ENCODE measurements at places on chromosomes 3 and 15.

- DNase-seq: no peak
These were observed 37.7 kb upstream of the PARP14 start for GRCh38 chr3:122642935-122643334.

DNA sequence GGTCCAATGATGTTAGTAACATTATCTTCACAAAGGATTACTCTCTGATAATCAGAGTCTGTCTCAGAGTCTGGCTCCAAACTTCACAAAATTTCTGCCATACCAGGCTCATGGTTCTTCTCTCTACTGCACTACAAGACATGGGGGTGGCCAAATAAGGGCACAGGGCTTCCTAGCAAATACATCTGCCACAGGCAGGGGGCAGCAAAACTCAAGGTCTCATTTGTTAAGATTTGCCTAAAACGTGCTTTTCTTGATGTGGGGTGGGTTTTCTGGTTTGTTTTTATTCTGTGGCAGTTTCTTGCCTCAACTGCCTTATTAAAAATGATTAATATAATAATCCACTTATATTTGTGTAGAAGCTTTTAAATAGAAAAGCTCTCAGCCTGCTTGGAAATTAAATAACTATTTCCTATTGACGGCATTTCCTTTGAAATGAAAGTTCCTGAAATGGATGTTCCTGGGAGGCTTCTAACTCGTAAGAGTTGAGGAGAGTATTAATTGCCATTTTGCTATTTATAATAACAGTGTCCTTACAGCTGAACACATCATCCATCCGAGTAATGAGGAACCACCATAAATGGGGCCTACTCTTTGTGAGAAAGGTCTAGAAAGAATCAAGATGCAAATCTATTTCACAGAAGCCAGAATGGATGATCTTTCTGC lies 53.8 kb downstream of the SST start:
- DNase-seq: no peak

GRCh38 chr3:54988838-54989630 lies 61.2 kb upstream of the LRTM1 start:
- DNase-seq: no peak

GRCh38 chr15:66923438-66923881 lies 141.9 kb upstream of the SMAD3 start:
- DNase-seq: no peak

DNA sequence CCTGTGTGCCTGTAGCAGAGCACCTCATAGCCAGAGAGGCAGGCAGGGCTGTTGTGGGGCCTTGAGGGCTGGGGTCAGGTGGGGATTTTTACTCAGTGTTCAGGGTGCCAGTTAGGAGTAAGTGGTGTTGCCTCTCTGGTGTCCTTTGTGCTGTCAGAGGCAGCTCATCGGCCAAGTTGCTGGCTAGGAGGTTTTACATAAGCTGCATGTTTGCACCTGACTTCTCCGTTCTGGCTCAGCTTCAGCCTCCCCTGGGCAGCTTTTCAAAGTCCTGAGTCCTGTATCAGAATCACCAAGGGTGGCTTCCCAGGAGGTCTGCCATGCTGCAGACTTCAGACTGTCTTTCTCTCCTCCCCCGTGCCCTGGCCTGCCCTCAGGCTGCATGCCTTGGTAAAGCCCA lies 242.6 kb upstream of the TPM1 start:
- no peak for DNase-seq

DNA sequence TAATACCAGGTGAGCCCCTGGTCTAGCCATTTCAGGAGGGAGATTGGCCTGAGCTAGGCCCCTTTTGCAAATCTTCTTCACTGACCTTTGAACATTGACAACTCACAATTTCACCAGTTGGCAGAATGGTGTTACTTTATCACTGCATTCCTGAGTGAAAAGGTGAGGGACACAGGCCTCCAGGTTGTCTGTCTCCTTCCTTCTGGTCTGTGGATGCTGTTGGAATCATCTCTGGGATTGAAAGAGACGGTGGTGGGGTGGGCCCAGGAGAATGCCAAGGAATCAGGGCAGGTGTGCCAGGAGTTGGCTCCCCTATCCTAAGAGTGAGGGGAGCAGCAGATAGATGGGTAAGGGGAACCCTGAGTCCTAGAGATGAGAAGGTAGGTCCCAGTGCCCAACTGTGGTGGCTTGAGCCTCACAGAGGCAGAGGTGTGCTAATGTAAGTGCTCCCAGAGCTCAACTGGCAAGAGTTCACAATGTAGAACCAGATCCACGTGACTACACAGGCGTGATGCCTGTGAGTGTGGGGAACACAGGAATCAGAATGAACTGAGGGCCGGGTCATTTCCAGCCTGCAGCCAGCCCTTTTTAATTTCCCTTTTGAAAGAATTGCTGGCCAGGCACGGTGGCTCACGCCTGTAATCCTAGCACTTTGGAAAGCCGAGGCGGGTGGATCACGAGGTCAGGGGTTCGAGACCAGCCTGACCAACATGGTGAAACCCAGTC lies 11.2 kb downstream of the C3orf62 start:
- DNase-seq: no peak

- DNase-seq: no peak
These were observed 175.4 kb downstream of the SQOR start for GRCh38 chr15:45810201-45810600.

DNA sequence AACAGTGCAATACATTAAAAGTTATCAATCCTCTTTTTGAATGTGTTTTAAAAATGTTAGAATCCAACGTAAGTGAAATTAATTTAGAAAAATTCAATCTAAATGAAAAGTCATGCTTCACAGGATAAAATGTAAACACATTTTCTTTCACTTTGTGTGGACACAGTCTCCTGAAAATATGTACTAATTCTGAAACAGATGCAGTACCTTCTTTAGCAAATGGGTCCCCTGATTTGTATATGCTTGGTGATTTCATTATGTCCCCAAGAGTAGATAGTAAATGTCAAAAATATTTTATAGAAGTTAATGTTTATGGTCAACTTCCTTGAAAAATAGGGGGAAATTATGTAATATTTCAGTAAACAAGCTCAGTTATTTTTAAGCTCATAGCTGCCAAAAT lies 28.9 kb downstream of the FOXP1 start:
- no peak for DNase-seq

DNA sequence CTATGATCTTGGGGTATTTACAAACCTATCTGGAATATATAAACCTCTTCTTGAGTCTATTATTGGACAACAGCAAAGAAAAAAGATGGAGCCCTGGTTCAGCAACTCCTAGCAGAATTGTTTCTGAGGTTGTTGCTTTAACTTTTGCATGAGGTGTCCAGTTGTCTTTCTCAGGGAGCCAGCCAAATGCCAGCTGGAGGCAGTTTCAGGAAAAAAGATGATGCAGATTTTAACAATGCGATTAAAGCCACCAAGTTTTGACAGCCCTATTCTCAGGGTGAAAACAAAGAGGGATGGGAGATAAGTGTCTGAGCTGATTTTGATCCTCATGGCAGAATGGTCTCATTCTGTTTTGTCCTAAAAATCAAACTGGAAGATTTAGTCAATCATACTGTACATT lies 181.6 kb upstream of the RASGRP1 start:
- no peak for DNase-seq

GRCh38 chr15:89409184-89410038 lies 74.8 kb upstream of the POLG start:
- DNase-seq: no peak

DNA sequence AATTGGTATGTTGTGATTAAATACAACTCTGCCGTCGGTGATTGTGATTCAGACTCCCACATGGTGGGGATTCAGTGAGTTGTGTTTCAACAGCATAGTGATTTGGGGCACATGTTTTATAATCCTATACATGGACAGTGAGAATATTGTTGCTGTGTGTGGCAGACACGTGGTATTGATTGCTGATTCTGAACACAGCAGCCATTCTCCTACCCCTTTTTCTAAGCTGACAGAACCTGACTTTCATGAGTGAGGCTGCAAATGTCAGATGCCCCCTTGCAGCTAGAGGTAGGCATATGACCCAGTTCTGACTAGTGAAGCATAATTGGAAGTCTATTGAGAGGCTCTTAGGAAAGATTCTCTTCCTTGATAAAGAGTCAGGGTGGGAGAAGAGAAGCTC lies 155.0 kb upstream of the STRIT1 start:
- DNase-seq: no peak

- no peak for DNase-seq
These were observed 7.5 kb upstream of the UBL7 start for GRCh38 chr15:74468341-74469032.

DNA sequence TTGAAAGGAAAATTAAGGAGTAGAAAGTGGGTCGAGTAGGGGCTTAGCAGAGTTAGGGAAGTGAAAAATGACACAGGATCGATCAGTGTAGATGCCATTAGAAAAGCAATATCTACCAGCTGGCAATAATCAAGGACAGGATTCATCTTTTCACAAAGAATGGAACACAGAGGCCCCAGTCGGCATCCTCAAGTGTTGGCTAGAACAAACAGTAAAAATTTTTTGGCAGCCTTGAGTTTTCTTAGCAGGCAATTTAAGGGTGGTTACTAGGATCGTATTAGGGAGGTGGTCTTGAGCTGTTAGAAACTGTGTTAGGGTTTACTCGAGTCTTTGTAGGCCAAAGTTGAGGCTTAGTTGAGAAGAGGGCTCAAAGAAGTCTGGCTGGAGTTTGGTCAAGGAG lies 658.8 kb upstream of the SGO1 start:
- no peak for DNase-seq

- DNase-seq: peak; percentile 20
These were observed 53.9 kb upstream of the MELTF start for GRCh38 chr3:197083486-197083885.

- DNase-seq: no peak
These were observed 52.5 kb upstream of the SUCLG2 start for GRCh38 chr3:67706934-67707333.

GRCh38 chr3:44114142-44114541 lies 127.5 kb upstream of the TOPAZ1 start:
- DNase-seq: no peak

GRCh38 chr3:146160321-146160963 lies 542 bp downstream of the PLOD2 start:
- DNase-seq: no peak

- no peak for DNase-seq
These were observed 38.6 kb downstream of the SCN5A start for GRCh38 chr3:38610934-38611333.

- no peak for DNase-seq
These were observed 125.8 kb upstream of the NPHP3 start for GRCh38 chr3:132847849-132848625.

- DNase-seq: no peak
These were observed 352.0 kb upstream of the COL8A1 start for GRCh38 chr3:99286266-99286845.

DNA sequence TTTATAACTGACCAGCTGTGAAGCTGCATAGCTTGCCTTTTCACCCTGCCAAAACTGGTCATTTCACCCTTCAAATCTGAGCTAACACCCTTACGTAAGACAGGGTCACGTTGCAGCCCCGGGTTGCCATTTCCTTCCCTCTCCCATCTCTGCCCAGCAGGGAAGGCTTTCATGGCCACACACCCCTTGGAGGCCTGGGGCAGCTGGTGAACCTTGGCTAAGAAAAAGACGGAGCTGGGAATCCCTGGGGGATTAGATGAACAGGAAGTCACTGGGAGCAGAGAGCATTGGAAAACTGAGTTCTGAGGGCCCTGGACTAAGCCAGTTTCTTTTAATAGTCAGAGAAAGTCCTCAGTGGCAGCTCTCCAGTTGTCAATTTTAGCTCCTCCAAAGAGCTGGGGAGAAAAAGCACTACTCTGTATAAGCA lies 67.8 kb downstream of the TTC23 start:
- DNase-seq: no peak

- no peak for DNase-seq
These were observed 48.3 kb upstream of the RBP1 start for GRCh38 chr3:139587797-139588196.

GRCh38 chr3:17125738-17126442 lies 241.1 kb downstream of the PLCL2 start:
- DNase-seq: no peak

- DNase-seq: no peak
These were observed 110.2 kb upstream of the PRTG start for GRCh38 chr15:55853134-55853533.

DNA sequence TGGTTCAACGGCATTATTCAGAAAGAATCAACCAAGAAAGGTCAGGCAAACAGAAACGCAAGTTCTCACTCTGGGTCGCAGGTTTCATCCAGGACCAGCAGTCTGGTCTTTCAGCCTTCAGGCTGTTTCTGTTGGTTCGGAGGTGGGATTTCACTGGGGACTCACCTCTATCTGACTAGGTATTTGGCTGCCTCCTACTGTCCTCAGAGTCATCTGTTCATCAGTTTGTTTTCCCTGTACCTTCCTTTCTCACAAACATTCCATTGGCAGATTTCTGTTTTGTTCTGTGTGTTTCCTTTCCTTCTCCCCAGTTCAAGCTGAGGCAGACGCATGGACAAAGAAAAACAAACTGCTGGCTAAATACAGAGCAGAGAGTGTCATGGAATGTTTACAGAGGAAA lies 1046.6 kb upstream of the CFAP20DC start:
- no peak for DNase-seq

- DNase-seq: no peak
These were observed 206.9 kb upstream of the TRIM42 start for GRCh38 chr3:140470962-140471361.

- no peak for DNase-seq
These were observed 89.3 kb downstream of the LRIG1 start for GRCh38 chr3:66411474-66411873.

- no peak for DNase-seq
These were observed 19.9 kb downstream of the RBPMS2 start for GRCh38 chr15:64755427-64755940.

- no peak for DNase-seq
These were observed 25.6 kb upstream of the C3orf62 start for GRCh38 chr3:49302613-49303012.

- no peak for DNase-seq
These were observed 102.1 kb downstream of the DIPK2A start for GRCh38 chr3:144073698-144074097.

GRCh38 chr3:122014741-122015140 lies 7.3 kb downstream of the ILDR1 start:
- DNase-seq: no peak

- no peak for DNase-seq
These were observed 1.1 kb downstream of the CHD2 start for GRCh38 chr15:92901072-92901761.

DNA sequence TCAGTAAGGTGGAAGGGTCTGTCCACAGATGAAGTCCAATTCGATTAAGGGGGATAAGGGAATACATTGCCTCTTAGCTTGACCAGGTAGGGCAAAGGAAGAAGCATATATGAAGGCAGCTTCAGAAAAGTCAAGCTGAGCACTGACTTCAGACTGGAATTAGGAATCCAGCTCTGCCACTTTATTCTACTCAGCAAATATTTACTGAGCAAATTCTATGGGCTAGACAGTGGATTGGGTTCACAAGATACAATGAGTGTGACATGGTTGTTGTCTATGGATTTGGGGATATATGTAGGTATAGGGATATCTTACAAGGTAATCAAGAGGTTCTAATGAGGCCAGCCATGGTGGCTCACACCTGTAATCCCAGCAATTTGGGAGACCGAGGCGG lies 526 bp downstream of the ADIPOQ start:
- DNase-seq: no peak

- no peak for DNase-seq
These were observed 30.6 kb upstream of the ZSCAN2 start for GRCh38 chr15:84570164-84570735.

- DNase-seq: no peak
These were observed 7.3 kb downstream of the CCDC33 start for GRCh38 chr15:74243431-74243830.

- DNase-seq: no peak
These were observed 15.2 kb downstream of the DAZL start for GRCh38 chr3:16589867-16590624.

- no peak for DNase-seq
These were observed 187.0 kb upstream of the ATP10A start for GRCh38 chr15:26049900-26050657.
